ENCODE measurements at places on chromosomes 7 and 10.

DNA sequence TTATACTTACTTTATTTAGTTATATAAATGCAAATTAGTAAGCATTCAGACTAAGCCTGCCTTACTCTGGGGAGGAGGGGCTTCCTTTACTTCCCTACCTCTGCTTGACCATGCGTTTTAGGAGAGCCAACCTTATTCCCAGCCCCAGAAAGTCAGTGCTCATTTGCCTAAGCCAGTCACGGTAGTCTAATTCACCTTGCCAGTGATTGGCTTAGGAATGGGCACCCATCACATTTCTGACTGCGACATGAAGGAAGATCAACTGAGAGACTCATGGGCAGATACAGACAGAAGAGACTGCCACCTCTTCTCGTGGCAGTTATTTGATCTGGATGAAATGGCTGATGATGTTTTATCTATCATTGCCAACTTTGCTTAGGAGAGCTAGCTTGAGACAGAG, 29.5 kb downstream of the RPA3 start:
- DNase-seq = no peak

DNA sequence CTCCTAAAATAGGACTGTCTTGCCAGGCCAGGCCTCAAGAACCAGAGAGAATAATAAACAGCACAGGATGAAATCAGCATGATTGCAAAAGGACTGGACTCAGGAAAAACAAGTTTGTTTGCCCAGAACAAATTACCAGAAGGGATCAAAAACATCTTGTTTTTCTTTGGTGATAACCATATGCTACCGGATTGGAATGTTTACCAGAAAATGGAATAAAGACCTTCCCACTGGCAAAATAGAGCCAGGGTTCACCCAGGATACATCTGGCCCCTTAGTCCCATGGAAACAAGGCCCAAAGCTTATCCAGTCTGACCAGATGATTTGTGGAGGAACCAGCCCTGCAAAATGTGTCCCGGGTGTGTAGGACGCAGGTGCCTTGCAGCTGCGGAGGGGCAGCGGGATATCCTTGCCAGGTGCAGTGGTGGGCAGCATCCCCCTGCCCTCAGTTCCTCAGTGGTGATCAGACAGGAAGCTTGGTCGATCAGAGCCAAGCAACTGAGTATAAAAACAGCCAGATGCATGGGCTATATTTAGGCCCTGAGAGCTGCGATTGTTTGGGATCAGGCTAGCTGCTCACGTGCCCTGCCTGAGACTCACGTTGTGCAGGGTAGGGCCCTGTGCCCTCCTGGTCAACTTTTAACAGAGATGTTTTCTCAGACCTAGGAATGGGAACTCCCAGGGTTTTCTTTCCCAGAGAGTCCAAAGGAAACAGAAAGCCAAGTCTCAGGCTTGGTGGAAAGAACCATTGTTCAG, 4.6 kb upstream of the ZNF22 start:
- DNase-seq = peak; percentile 57

- DNase-seq = no peak
Observed at GRCh38 chr7:96349572-96349971, 27.7 kb upstream of the SLC25A13 start.

- no peak for DNase-seq
Observed at GRCh38 chr10:126468876-126469643, 80.8 kb upstream of the ADAM12 start.

GRCh38 chr7:66170309-66171231, 34.6 kb upstream of the TPST1 start:
- DNase-seq = no peak

- no peak for DNase-seq
Observed at GRCh38 chr10:20647756-20648155, 249.4 kb downstream of the NEBL start.

Data from OCI-LY7 (cell line).